ENCODE measurements at places on chromosomes 12 and 14.
A peak's percentile ranks its signal among the peaks of the same experiment; 100 is the strongest.

GRCh38 chr12:78236264-78236663 is 405.6 kb downstream of the NAV3 start:
- no peak for DNase-seq

DNA sequence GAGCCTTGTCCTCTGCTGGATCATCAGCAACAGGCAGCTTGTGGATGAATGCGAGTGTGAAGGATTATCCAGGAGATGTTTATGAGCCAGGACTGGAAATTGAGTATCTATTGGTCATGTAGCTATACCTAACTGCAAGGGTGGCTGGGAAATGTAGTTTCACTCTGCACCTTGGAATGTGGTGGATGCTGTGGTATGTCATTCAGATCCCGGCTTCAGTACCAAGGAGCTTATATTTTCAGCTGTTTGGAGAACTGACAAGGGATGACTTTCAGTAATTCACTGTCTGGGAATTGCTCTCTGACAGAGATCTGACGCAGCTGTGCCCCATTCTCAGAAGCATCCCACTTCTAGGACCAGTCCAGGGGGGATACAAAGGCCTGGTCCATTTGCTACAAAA is 792.3 kb upstream of the NOVA1 start:
- DNase-seq, result no peak

- no peak for DNase-seq
These were observed 1096.3 kb downstream of the GALC start for GRCh38 chr14:86896701-86897100.

- DNase-seq, result no peak
These were observed 83.7 kb downstream of the SSPN start for GRCh38 chr12:26279091-26279490.

DNA sequence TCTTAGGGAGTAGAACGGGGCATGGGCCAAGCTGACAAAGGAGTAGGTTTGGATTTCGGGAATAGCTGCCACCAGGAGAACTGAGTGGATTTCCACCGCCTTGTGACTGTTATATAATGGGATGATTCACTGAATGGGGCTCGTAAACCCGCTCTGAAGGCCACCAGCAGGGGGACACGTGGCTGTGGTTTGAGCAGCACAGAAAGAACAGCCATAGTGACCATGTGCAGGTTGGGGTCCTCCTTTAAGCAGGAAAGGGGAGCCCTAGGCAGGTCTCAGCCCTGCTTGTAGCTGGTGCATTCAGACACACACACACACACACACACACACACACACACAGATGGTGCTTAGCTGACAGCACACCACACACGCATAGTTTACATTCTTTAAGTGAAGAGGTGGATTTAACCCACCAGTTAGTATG is 8.6 kb upstream of the ASB2 start:
- no peak for DNase-seq

GRCh38 chr12:96571101-96571862 is 81.9 kb downstream of the CFAP54 start:
- no peak for DNase-seq

GRCh38 chr14:69242311-69243224 is 17.4 kb upstream of the GALNT16 start:
- DNase-seq, result peak; percentile 64

DNA sequence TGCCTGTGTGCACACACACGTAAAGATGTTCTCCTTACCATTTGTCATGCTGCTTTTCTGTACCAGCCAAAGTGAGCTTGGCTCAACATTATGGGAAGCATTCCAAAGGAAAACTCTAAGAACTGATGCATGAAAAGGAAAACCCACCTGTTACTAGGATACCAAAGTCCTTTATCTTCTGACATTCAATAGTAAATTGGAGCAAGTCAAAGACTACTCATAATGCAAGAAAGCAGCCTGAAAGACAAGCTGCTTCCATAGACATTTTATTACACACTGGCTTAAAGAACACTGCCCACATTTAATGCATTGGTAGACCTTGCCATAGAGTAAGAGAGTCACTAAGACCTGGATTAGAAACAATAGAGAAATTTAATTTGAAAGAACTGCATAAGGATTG is 159.0 kb downstream of the LRIG3 start:
- DNase-seq, result no peak

DNA sequence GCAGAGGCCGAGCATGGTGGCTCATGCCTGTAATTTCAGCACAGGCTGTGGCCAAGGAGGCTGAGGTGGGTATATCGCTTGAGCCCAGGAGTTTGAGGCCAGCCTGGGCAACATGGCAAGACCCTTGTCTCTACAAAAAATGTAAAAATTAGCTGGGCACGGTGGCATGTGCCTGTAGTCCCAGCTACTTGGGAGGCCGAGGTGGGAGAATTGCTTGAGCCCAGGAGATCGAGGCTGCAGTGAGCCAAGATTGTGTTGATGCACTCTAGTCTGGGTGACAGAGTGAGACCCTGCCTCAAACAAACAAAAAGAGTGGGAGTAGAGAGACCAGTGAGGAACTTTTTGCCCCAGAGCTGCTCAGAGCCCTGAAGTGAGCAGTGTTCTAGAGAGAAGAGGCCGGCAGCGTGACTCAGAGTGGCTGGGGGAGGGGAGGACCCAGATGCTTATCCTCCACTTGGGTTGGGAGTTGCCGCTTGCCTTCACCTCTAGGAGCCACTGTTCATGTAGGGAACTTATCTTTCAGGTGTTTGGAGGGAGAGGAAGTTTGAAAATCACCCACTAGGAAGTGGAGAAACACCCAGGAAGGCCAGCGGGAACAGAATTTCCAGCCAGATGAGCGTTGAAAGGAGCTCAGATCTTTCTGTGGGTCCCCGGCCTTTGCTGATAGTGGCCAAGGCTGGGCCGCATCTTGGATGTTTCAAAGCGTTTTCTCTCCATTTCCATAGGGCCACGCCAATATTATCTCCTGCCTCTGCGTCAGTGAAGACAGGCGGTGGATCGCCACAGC is 15.3 kb downstream of the CFAP251 start:
- no peak for DNase-seq

GRCh38 chr14:82124511-82124910 is 590.9 kb upstream of the SEL1L start:
- no peak for DNase-seq

- no peak for DNase-seq
These were observed 188.9 kb downstream of the TMX1 start for GRCh38 chr14:51428981-51429380.

DNA sequence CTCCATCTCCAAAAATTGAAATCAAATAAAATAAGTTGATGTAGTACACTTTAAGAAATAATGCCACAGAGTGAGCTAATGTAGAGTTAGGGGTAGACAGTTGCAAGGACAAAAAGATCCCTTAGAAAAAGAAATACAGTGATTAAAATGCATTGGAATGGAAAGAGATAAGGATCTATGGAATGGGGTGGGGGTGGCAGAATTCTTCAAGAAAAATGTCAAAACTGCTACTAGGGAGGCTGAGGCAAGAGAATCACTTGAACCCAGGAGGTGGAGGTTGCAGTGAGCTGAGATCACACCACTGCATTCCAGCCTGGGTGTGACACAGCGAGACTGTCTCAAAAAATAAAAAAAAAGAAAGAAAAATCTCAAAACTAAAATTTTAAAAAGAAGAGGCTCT is 6.5 kb downstream of the OLR1 start:
- no peak for DNase-seq

DNA sequence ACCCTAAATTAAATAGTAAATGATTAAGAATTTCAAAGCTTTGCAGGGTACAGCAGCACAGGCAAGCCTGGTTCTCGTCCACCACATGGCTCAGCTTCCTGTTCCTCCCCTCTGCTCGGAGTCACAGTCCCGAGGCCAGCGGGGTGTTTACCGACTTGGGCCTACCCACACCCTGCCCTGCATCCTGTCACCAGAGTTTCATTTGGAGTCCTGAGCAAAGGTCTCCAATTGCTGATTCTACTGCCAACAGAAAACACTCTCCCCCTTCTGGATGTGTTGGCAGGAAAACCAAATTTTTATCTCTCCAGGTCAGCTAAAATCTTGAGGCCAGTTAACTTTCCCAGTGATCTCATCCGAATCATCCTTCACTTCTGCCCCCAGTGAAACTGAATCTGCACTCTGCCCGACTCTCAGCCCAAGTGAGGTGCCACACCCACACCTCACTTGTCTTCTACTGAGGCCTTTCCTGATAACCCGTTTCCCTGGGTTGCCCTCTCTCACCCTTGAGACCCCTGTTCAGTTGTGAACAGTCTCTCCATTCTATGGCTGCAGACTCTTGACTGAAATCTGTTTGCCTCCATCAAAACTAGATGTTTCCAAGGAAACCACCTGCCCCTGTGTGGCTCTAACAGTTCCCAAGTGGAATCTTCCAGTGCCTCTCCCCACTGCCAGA is 71.2 kb downstream of the VCPKMT start:
- DNase-seq, result peak; percentile 24

DNA sequence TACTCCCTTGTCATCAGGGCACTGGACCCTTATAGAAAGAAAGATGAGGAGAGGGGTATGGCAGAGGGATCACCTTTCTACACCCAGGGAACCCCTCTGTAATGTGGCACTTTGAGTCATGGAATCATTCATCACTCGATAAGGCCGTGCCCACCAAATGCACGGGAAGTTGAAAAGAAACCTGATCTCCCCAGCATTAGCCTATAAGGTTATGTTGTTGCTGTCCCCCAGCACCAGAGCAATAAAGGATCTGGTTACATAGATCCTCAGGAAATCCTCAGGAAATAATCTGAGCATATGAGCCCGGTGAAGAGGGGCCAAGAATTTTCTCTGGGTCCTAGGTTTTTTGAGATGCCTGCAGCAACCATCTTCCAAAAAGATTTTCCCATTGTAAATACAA is 148.8 kb upstream of the CRY1 start:
- no peak for DNase-seq

DNA sequence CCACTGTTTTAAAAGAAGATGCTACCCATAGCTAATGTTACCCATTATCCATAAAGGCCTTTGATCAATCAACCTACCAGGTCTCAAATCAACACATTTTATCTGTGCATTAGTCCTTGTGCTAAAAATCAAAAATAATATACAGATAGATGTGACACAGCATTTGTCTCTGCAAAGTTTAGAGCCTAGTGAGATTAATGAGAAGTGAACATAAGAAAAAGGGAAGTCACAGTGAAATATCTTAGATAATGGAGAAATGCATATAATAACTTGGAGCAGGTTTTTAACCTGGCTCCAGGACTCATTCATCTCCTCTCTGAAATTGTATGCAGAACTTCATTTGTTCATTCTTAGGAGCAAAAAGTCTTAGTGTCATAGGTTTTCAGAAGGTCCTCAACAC is 7.2 kb downstream of the PDE3A start:
- no peak for DNase-seq

DNA sequence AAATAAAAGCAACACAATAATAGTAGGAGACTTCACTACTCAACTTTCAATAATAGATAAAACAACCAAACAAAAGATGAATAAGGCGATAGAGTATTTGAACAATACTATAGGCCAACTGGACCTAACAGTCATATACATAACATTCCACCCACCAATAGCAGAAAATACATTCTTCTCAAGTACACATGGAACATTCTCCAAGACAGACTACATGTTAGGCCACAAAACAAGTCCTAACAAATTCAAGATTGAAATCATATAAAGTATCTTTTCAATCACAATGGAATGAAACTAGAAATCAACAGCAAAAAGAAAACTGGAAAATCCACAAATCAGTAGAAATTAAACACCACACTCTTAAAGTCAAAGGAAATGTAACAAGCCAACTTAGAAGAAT is 28.8 kb downstream of the RAD52 start:
- no peak for DNase-seq

DNA sequence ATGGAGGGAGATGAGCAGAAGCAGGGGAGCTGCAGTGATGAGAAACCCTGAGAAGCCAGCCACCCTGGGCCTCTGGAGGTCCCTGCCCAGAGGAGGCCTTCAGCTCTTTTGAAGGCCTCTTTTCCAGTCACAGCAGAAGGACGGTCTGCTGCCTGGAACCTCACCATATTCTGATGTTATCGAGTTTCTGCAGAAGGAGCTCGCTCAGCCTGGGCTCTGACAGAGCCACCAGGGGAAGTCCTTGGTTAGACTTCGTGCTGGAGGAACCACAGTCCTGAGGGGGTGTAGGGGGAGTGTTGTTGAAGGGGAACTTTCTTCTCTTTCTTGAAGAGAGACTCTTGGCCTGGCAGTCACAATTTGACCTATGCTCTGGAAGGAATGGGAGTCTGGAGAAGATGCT is 25.1 kb upstream of the BATF start:
- DNase-seq, result no peak

DNA sequence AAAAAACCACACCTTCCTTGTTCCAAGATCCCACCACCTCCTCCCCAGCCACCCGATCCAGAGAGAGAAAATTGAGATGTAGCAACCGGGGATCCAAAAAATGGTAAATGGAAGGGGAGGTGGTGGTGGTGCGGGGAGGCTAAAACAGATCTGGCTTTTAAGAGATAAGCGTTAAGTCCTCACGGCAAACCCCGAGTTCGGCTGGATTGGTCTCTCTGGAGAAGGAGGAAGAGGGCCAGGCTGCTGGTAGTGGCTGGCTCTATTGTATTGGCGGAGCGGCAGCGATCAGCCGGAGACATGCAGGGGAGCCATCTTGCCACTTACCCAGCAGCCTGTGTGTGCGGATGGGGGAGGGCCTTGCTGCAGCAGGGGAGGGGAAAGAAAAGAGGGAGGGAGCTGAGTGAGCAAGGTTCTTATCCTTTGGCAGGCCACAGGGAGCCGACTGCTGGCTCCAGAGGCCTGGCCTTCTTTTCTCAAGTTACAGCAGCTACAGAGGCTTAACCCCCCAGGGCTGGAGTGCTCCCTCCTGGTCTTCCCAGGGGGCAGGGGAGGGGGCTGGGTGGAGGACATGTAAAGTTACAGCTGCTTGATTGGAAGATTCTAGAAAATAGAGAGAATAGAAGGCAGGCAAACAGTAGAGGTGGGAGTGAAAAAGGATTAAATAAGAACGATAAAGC is 14.1 kb upstream of the CDH24 start:
- peak; percentile 84 for DNase-seq

GRCh38 chr14:61930101-61930857 is 168.1 kb downstream of the SNAPC1 start:
- DNase-seq, result no peak

DNA sequence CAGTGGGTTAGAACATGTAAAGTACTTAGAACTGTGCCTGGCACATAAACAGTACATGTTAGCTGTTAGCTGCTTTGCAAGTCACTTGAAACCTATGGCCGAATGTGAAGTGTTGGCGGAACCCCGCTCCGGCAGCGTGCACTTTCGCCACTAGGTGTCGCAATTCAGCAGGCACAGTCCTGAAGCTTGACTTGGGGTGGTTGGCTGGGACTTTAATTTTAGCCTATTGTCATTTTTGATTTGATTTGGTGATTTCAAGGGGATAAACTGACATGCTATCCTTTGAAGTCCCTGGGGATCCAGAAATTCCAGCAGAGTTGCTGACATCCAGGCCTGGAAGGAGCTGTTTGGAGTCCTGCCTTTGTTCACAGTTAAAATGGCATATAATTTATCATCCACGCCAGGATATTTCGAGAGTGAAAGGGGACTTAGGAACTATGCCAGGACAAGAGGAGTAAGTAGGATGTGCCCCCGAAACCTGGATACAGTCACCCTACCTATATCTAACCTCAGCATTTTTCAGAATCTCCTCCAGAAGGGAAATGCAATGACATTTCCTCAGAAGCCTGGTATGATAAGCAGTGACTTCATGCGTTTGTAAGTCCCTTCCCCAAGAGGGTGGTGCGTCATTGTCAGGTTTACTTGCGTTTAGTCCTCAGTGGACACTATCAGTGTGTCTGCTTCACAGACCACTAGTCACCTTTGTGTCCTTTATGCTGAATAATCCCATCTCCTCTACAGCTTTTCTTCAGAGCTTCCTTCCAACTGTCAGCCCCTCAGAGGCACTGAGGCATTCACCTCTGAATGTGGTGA is 3.5 kb upstream of the TSPAN9 start:
- DNase-seq, result peak; percentile 90

GRCh38 chr14:95300697-95301526 is 18.8 kb downstream of the CLMN start:
- no peak for DNase-seq

Measured in ovary (tissue), 10 donors.